HuH-7 (cell line): ENCODE measurements at places on chromosomes 7 and 10.

DNA sequence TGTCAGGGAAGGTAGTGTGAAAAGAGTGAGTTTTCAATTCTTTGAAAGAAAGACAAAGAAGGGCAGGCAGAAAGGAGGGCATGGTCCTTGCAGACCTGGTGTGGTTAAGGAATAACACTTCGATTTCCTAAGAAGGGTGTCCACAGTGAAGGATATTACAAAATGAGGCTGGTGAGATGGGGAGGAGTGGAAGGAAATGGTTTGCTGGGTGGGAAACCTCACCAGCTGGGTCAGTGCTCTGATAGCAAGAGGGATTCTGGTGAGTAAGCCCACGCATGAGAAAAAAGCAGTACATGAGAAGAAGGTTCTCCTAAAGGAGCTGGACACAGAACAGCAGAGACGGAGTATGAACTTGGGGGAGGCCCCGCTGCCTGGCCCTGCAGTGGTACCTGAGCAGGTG is 230.6 kb upstream of the PLXNA4 start:
- DNase-seq, result no peak

DNA sequence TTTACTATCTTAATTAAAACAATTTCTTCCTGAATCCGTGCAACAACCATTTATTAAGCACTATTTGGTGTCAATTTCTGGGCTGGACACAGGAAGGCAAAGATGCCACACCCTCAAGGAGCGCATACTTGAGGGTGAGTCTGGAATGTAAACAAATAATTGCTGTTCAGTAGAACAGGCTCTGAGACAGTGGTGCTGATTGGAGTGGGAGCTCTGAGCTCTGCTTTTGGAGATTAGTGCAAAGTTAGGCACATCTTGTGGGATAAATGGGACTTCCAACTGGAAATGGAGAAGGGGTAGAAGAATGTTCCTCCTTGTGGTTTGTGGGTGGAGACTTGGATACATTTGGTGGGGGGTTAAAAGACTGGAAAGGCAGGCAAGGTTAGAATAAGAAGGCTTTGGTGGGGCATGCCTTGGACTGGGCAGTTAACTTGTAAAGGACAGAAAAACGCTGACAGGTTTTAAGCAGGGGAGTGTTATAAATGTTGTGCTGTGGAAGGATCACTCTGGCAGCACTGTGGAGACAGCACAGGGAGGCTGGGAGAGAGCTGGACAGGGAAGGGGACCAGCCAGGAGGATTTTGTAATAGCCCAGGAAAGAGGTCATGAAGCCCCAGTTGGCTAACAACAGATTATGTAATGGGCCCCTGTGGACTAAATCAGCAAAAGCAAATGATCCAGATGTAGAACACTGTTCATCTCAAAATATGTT is 80.7 kb downstream of the ZNF365 start:
- DNase-seq, result peak; percentile 18

GRCh38 chr7:105583061-105583460 is 1.8 kb upstream of the EFCAB10 start:
- no peak for DNase-seq

GRCh38 chr7:19023477-19023876 is 94.0 kb downstream of the TWIST1 start:
- no peak for DNase-seq

GRCh38 chr7:142320883-142321282 is 63.0 kb upstream of the PRSS58 start:
- DNase-seq, result no peak
